Esophagus muscularis mucosa (tissue), 4 donors: ENCODE measurements at places on chromosomes 2 and 18. TPM values are rescaled to one million over a fixed set of nuclear protein-coding genes. Genes with fewer than 3 reads are reported as not detected.
A peak's percentile ranks its signal among the peaks of the same experiment; 100 is the strongest.

DNA sequence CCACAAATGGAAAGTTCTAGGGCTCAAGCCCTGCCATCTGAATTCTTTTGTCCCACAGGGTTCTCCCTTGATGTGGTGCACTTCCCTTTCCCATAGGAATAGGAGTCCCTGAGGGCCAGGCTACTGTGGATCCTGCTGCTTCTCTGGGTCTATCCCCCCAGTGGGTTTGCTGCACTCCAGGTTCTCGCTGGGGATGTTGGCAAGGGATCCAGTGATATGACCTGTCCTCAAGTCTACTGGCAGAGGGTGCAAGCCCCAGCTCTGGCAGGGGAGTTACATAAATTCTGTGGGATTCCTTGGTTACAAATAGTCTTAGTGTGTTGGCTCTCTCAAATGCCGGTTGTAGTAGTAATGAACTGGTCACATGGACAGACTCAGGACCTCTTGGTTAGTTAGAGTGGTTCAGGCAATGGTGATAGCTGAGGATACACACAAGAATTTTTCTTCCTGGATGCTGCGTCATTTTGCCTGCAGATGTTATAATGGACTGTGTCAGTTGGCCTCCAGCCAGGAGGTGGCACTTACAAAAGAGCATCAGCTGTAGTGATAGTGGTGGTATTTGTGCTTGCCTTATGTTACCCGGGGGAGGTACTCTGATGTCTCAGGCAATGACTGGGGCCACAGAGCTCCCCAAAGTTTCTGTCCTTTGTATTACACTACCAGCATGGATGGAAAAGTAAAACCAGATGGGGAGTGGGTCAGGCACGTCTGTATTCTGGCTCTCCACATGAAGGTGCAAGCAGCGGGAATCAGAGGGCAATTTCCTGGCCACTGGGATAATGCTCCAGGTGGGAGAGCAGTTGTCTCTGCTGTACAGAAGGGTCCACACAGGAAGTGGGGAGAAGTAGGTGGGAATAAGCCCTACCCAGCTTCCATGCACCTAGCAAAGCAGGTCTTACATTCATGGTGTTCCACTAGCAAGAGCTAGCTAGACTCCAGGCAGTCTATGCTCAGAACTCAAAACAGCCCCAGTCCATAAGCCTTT is 267.9 kb downstream of the SOX11 start:
- peak; percentile 84 for DNase-seq

DNA sequence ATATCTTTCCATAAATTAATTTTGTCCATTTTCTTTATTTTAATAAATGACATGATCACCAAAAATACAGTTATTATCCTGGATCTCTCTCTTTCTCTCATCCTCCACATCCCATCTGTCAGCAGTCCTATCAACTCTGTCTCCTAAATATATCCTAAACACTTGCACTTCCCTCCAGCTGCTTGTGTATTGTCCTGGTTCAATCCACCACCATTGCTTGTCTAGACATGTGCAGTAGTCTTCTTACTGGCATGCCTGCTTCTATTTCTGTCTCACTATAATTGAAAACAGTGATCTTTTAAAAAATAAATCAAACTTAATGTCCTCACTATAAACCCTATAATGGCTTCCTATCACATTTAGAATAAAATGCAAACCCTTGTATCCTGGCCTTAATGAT is 2168.6 kb upstream of the PIK3C3 start:
- no peak for DNase-seq

- DNase-seq: no peak
Measured at GRCh38 chr18:43588838-43589237, 311.5 kb upstream of the SYT4 start.

- DNase-seq: no peak
Measured at GRCh38 chr2:212644195-212644837, 105.7 kb upstream of the ERBB4 start.

GRCh38 chr2:45494275-45494977 is 116.6 kb downstream of the SRBD1 start:
- DNase-seq: no peak

DNA sequence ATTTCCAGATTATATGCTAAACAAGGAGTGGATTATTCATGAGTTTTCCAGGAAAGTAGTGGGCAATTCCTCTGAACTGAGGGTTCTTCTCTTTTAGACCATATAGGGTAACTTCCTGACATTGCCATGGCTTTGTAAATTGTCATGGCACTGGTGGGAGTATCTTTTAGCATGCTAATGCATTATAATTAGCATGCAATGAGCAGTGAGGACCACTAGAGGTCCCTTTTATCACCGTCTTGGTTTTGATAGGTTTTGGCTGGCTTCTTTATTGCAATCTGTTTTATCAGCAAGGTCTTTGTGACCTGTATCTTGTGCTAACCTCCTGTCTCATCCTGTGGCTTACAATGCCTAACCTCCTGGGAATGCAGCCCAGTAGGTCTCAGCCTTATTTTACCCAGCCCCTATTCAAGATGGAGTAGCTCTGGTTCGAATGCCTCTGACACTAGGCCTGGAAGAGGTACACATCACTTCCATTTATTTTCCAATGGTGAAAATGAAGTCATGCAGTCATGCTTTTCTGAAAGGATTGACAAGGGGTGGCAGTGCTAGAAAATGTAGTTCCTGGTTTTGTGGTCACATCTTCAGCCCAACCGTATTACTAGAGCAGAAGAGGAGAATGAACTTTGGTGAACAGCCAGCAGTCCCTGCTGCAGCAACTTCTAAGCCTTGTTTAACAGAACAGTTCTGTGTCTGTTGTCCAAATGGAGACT is 26.6 kb upstream of the ITGA4 start:
- DNase-seq: no peak

- no peak for DNase-seq
Measured at GRCh38 chr2:20080428-20080827, 29.0 kb upstream of the LAPTM4A start.

DNA sequence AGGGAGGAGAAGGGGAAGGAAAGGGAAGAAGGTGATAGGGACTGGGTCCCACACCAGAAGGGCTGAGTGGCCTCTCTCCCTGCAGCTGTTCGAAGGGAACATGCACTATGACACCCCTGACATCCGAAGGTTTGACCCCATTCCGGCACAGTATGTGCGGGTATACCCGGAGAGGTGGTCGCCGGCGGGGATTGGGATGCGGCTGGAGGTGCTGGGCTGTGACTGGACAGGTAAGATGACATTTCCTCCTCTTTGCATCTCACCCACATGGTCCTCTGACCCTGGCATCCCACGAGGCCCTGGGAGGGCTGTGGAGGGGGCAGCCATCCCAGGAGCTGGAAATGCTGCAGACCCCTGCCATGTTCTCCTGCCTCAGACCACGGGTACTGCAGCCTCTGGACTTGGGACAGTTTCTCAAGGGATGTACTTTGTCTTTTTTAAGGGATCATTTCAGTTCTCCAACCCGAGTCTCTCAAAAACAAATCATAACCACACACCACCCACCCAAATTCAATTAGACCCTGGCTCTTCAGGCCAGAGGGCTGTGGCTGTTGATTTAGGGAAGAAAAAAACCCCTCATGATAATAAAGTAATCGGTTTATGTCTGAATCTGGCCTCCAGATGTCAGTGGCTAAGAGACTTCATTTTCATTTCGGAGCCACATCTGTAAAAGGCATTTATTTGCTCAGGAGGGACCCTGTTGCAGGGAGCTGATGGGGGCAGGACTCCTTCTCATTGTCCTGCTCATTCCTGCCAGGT is 63.5 kb downstream of the NRP2 start:
- no peak for DNase-seq

DNA sequence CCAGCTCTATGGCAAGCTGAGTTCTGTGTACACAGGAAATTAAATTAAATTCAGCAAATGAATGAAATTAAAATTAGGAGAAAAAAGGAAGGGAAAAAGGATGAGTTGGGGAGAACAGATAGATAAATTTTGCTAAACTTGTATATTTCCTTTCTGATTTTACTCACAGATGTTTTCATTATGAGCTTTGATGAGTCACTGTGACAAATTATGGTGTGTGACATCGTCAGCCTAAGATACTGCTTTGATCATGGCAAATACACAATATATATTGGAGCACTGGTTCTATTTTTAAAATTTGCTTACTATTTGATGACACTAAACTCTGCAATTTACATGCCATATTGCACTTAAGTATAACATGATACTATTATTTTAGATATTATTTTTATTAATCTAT is 464.6 kb upstream of the SPHKAP start:
- no peak for DNase-seq

- DNase-seq: no peak
Measured at GRCh38 chr2:108918156-108918874, 70.7 kb downstream of the EDAR start.

- no peak for DNase-seq
Measured at GRCh38 chr18:2602844-2603243, 31.5 kb downstream of the NDC80 start.

- DNase-seq: no peak
Measured at GRCh38 chr2:68590702-68591101, 52.7 kb upstream of the PROKR1 start.

DNA sequence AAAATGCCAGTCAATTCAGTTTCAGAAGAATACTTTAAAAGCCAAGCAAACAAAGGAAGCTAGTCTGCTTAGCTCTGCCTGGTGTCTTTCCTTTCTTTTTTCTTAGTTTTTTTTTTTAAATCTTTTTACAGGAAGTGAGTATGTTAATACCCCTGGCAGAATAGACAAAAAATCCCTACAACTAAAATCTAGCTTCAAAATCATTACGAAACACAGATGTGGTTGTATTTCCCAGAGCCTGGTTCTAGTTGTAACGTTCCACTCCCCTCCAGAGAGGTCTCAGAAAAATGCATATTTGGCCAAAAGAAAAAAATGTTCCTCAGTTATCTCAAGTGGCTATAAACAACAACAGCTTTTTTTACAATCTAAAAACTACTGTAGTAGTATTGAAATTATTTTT is 202.1 kb upstream of the RND3 start:
- DNase-seq: no peak

DNA sequence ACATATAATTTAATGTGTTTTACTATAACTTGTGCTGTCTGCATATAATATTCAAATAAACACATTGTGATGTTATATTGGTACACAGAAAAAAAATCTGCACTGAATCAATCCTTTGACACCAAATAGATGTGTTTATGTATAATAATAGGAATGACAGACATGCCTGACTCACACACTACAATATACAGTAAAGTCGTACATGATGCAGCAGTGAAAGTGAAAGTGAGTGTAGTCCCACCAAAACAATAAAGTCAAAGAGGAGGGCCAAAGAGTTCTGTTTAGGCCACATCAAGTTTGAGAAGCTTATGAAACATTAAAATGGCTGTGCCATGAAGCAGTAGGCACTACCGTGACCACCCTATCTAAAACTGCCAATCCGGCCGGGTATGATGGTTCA is 8.2 kb upstream of the RBM44 start:
- DNase-seq: peak; percentile 50

GRCh38 chr2:54370405-54371104 is 85.6 kb upstream of the SPTBN1 start:
- no peak for DNase-seq

DNA sequence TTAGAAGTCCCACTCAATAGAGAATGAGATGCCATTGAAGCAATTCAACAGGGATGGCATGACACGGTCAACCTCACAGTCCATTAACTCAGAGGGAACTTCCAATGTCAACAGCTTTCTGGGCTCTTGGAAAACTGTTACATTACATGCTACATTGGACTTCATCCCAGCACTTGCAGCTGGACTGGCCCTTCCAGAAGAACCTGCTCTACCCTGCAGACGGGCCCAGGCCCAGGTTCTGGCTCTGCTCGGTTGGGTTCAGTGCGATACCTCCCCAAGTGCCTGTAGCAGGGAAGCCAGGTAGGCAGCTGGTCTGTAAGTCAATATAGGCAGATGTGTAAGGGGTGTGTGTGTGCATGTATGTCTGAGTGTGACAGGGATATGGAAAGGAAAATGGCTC is 12.9 kb downstream of the LAMA1 start:
- DNase-seq: no peak

NTSR2 gene
- total RNA-seq: not detected

APCDD1 gene
- total RNA-seq: 51.8 TPM

CHST9 gene
- 0.42 TPM for total RNA-seq

FIGN gene
- 5.8 TPM for total RNA-seq
